PC-3 (cell line): ENCODE measurements at places on chromosomes 5 and 9.
A peak's percentile ranks its signal among the peaks of the same experiment; 100 is the strongest.

- no peak for DNase-seq
- H3K4me3 ChIP-seq, result no peak overlapping the region
- H3K27ac ChIP-seq, result no peak overlapping the region
- no peaks in the 10 kb centered on the region for H3K36me3 ChIP-seq
- no peaks in the 10 kb centered on the region for H3K4me1 ChIP-seq
Measured at GRCh38 chr9:18739127-18739526, 265.2 kb downstream of the ADAMTSL1 start.

DNA sequence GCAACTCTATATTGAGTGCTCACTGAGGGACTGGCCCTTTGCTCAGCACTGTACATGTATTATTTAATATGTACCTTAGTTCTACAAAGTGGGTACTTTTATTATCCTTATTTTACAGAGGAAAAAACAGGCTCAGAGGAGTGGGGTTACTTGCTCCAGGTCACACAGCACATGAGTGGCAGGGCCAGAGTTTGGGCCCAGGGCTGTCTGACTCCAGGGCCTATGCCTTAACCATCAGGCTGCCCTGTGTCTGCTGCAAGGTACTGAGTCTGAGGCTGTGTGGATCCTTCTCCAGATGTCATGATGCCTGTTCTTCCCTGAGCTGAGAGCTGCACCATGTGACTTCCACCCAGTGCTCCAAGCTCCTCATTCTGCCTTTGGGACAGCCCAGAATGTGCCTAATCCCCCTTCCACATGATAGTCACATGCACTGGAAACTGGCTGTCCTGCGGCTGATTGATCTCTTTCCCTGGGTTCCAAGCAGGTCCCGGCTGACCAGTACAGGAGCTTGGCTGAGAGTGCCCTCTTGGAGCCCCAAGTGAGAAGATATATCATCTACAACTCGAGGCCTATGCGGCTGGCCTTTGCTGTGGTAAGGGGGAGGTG is 15.4 kb downstream of the TMEM268 start:
- DNase-seq, result no peak
- no peak overlapping the region for H3K27ac ChIP-seq
- no peak overlapping the region for H3K4me3 ChIP-seq
- no peaks in the 10 kb centered on the region; the same call in 1 of the 2 replicates for H3K36me3 ChIP-seq
- peaks cover 10% of the 10 kb centered on the region for H3K4me1 ChIP-seq

DNA sequence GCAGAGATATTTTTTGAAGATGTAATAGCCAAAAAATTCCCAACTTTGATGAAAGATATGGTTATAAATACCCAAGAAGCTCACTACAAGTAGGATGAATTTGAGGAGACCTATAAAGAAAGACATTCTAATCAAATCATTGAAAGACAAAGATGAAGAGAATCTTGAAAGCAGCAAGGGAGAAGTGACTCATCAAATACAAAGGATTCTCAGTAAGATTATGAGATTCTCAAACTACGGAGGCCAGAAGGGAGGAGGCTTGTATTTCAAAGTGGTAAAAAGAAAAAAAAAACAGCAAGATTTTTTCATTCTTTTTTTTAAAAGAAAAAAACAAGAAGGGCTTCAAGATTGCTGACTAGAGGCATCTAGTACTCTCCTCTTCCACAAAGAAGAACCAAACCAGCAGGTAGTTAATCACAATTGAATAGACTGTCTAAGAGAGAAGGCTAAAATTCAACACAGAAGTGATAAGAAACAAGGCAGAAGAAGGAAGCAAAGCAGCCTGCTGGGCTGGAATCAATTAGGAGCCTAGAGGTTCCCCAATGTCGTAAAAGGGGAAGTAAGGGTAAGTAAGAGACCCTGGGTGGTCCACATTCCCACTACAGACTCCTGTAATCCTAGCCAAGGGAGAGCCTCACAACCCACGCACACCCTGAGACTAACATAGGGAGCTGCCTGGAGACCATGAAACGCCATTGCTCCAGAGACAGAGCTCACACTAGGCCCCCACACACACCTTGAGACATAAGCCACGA is 59.1 kb upstream of the NIPAL4 start:
- H3K4me3 ChIP-seq, result no peak overlapping the region
- H3K36me3 ChIP-seq, result no peaks in the 10 kb centered on the region
- no peak for DNase-seq
- H3K27me3 ChIP-seq, result no peaks in the 10 kb centered on the region
- H3K27ac ChIP-seq, result no peak overlapping the region
- no peaks in the 10 kb centered on the region for H3K4me1 ChIP-seq

- H3K4me1 ChIP-seq, result peaks cover 8% of the 10 kb centered on the region; the same call in 1 of the 2 replicates
- H3K27ac ChIP-seq, result peak overlapping the region; percentile 71
- H3K36me3 ChIP-seq, result no peaks in the 10 kb centered on the region
- DNase-seq, result peak; percentile 96
- no peaks in the 10 kb centered on the region for H3K27me3 ChIP-seq
Measured at GRCh38 chr5:88660947-88661805, 221.8 kb downstream of the MEF2C start.

DNA sequence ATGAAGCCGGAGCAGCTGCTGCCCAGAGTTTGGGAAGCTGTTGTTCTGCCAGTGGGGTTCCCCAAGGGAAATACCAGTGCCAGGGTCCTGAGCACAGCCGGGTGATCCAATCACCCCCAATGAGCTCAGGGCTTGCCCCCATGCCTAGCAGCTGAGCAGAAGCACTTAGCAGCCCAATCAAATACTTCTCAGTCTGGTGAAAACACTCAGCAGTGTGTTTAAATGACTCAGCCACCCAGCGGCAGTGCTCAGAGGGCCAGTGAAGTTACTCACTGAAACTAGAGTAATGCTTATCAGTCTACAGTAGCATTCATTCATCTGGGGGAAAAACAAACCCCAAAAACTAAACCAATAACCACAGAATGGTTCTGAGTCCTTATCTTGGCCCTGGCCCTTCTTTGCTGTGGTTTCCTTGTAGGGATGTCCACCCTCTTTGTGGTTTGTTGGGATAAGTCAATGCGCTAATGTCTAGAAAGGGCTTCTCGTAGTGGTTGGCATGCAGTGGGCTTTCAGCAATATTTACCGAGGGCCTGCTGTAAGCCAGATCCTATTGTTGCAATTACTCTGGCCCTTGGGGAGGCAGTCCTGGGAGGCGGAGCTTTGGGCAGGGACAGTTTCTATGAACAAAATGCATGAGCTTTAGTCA is 43.1 kb downstream of the LHX2 start:
- H3K27me3 ChIP-seq, result no peaks in the 10 kb centered on the region
- no peak overlapping the region for H3K27ac ChIP-seq
- peak; percentile 84 for DNase-seq
- H3K36me3 ChIP-seq, result no peaks in the 10 kb centered on the region
- H3K4me1 ChIP-seq, result peaks cover 11% of the 10 kb centered on the region; the same call in 1 of the 2 replicates

DNA sequence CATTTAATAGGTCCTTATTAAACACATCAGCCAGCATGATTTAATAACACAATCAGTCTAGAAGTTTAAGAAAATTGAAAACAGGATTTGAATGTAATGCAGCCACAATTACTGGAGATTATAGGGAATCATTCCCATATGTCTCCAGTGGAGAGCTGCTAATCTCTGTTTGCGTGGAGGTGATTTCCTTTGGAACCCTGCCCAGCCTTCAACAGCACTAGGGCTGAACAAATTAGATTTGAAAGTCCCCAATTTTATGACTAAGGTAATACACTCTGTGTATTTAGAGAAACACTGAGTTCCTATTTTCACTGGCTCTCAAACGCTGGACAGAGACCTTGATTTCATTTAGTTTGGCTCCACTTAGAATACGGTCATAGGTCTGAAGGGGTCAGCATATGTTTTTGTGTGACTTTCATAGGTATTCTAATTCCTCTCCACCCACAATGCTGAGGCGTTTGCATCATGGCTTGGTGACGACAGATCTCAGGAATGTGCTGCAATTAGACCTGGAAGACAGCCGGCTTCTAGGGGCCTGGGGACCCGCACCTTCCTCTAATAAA is 508.3 kb downstream of the EBF1 start:
- peak; percentile 12 for DNase-seq
- no peaks in the 10 kb centered on the region for H3K36me3 ChIP-seq
- no peak overlapping the region for H3K4me3 ChIP-seq
- no peaks in the 10 kb centered on the region for H3K4me1 ChIP-seq
- no peak overlapping the region for H3K27ac ChIP-seq

DNA sequence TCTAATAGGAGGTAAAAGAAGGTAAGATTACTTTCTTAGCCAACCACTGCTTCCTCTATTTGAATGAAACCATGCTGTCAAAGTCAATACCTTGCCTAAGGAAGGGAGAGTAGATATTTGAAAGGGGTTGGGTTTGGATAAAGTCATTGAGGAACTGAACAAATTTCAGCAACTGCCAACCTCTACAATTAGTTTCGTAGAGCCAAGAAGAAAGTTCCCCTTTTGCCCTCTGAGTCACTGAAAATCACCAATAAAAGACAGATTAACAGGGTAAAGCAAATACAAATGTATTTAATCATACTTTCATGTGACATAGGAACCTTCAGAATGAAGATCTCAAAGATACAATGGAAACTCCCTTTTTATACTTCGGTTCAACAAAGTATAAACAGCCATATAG is 615.7 kb downstream of the GABRG2 start:
- peak overlapping the region; percentile 23; the same call in 1 of the 2 replicates for H3K4me3 ChIP-seq
- no peaks in the 10 kb centered on the region for H3K27me3 ChIP-seq
- H3K4me1 ChIP-seq, result peaks cover 21% of the 10 kb centered on the region; the same call in 1 of the 2 replicates
- peak; percentile 82 for DNase-seq
- peak overlapping the region; percentile 95 for H3K27ac ChIP-seq
